Stimulated activated CD8-positive, alpha-beta memory T cell treated with anti-CD3 and anti-CD28 coated beads, Interleukin-7, amount 100 ng/mL, for 1 hour (primary cell): ENCODE measurements at places on chromosomes 4 and X.

- DNase-seq: peak; percentile 57
Observed at GRCh38 chr4:1746265-1746691, 25.0 kb downstream of the TACC3 start.

GRCh38 chrX:117969782-117970181 is 146.8 kb downstream of the KLHL13 start:
- DNase-seq: no peak

- no peak for DNase-seq
Observed at GRCh38 chr4:64340218-64341110, 68.8 kb downstream of the TECRL start.

DNA sequence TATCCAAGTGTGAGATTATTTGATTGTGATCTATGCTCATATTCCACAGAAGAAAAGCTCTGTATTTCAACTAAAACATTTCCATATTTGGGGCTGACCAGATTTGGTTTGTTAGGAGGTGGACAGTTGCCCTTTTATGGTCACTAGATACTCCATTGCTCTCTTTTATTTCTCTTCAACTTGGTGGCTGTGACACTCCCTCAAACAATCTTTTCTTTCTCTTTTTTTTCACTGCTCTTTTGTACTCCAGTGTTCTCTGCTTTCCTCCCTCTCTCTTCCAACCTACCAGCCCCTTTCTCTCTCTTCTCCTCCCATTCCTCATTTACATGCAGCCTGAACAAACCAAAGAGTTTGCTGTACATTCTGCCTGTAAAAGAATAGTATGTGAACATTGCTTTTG is 48.8 kb downstream of the RBPJ start:
- DNase-seq: no peak

GRCh38 chr4:59571805-59572430 is 1628.2 kb upstream of the ADGRL3 start:
- DNase-seq: no peak

GRCh38 chr4:10008609-10009005 is 12.7 kb downstream of the SLC2A9 start:
- no peak for DNase-seq

GRCh38 chrX:48597353-48598264 is at the start of gene WDR13:
Gene WDR13 (plus strand): TSS chrX:48597492. CDS start chrX:48597997, 505 bp downstream.
- DNase-seq: peak; percentile 79
